IPS-NIHi11 (cell line): ENCODE measurements at places on chromosomes 2 and 18.

GRCh38 chr2:121427187-121427689 is 103.4 kb upstream of the RNU4ATAC start:
- no peak for DNase-seq

DNA sequence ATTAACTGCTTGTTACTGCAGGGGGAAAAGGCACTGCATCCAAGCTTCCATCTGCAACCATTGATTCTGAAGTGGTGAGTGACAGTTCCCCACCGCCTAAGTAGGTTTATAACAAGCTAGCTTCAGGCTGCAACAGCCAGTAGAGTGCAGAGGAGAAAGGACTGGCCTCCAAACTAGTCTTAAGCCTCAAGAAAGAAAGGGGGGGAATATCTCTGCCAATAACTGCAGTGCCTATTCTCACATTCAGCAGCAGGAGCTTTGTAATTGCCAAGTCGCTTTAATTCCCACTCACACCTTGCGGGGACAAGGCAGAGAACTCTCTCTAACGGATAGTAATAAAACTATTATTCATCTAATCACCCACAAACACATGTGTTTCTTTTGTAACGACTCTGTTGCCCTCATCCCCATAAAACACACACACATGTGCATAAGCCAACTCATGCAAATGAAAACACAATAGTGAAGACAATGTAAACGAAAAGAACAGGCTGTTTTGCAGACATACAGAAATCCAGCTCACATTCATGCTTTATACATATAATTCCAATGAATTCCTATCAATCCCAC is 1963.3 kb upstream of the PIK3C3 start:
- no peak for DNase-seq

- DNase-seq, result no peak
Measured at GRCh38 chr2:42799881-42800280, 7.5 kb upstream of the HAAO start.

DNA sequence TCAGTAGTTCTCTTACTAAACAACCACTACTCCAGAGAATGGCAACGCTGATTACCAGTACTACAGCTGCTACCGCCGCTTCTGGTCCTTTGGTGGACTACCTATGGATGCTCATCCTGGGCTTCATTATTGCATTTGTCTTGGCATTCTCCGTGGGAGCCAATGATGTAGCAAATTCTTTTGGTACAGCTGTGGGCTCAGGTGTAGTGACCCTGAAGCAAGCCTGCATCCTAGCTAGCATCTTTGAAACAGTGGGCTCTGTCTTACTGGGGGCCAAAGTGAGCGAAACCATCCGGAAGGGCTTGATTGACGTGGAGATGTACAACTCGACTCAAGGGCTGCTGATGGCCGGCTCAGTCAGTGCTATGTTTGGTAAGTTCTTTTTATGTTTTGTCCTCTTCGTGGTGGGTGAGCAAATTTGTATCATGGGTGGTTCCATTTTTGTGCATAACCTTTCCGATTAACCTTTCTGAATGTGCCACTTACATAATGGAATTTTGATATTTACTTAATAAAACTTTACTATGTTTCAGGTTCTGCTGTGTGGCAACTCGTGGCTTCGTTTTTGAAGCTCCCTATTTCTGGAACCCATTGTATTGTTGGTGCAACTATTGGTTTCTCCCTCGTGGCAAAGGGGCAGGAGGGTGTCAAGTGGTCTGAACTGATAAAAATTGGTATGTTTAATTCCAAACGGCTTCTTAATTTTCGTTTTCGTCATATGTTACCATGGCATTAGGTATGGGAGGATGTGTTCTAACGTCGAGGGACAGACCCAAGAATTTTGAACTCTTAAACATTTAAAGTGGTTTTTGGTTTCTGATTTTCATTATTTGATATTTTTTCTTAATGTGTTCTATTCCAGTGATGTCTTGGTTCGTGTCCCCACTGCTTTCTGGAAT is 1.3 kb downstream of the SLC20A1 start:
- no peak for DNase-seq

DNA sequence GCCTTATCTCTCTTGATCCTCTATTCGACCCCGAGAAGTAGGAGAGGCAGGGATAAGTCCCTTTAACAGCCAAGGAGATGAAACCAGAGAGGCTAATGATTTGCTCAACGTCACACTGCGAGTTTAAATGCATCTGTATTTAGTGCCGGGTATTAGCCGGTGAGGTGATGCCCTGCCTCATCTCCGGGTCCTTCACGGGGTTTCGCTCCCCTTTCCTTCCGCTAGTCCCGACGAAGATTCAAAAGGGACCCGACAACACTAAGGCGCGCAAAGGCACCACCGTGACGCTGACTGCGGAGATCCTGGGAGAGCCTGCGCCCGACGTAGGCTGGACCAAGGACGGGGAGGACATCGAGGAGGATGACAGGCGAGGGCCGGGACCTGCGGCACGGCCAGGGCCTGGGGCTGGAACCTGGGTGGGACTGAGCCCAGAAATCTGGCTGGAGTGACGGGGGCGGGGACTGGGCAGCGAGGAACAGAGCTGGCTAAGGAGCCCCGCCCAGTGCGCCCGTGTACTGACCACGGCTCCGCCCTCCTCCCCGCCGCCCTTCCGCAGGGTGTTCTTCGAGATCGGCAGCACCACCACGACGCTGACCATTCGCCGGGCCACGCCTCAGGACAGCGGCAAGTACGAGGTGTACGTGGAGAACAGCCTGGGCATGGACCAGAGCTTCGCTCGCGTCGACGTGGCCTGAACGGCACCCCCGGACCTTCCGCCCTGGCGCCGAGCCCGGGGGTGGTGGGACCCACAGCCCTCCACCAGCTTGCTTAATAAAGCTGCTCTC is 1.0 kb upstream of the GMPPA start:
- DNase-seq, result peak; percentile 74

- no peak for DNase-seq
Measured at GRCh38 chr18:70420146-70420898, 131.5 kb downstream of the SOCS6 start.

DNA sequence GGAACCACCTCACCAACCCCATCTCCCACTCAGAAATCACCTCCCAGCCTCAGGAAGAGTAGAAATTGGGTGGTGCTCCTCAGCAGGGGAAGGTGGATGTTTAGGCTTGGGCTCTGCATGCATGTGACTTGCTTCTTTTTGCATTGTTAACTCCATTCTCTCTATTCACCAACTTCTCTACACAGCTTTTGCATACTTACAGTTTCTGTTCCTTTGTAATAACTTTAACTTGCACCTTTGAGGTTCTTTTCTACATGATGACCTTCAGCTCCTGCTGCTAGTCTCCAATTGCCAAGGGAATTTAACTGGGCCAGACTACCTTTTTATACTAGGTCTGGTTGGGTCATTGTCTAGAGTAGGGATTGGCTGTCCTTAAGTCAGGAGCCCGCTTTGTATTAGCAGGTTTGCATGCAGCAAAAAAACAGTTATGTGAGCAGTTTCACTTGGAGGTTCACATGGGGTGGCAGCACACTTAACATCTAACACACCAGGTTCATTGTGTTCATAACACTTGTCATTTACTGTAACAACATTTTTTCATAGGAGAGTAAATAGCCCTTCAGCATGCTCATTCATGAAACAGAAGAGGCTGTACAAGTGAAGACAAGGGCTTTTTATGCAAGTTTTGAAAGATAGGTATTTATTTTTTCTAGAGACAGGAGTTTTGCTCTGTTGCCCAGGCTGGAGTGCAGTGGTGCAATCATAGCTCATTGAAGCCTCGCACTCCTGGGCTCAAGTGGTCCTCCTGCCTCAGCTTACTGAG is 12.0 kb downstream of the MRPL35 start:
- no peak for DNase-seq

DNA sequence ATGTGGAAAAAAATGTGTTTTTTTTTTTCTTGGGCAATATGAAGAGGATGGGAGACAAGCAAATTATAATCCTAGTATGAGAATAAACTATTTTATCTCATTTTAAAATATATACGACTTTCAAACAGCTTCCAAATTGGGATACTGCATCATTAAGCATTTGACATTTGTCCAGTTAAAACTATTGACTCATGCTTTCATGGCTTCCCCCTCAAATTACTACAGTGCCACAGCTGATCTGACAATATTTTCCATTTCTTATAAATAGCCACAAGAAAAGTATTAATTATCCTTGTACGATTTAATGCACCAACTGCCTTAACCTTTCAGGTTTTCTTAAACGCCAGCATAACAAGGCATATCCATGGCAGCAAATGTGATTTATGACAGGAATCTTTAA is 1134.8 kb upstream of the ZEB2 start:
- DNase-seq, result no peak

DNA sequence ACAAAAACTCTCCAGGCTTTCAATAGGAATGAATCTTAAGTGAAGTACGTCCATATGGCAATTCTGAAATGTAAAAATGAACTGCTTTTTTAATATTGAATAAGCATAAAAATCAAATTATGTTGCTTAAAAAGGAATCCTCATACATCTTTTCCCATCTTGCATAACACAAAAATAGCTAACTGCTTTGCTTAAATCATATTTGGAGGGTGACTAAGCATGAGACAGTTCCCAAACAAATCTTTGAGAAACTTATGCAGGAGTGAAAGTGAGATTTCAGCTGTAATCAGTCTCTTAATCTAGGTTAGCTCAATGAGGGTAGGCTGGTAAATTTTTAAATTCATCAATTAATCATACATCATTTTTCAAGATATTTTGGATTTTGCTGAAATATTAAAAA is 111.5 kb downstream of the MBD5 start:
- no peak for DNase-seq

DNA sequence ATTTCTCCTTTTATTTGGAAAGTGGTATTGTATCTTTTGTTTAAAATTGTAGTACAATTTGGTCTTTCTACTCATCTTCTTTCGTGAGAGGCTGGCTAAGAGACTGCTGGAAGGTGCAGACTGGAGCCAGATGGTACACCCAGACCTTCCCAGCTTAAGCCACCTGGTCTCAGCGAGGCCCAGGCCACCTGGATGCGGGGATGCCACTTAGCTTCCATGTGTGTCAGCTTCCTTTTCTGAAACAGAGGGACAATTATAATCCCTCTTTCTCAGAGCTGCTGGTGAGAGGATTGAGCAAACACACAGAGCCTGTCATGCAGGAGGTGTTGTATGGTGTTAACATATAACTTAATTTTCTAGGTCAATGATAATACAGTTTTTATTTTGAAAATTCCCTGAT is 17.4 kb downstream of the FARP2 start:
- DNase-seq, result no peak
